ENCODE measurements at places on chromosomes 7 and 10. TPM values are rescaled to one million over a fixed set of nuclear protein-coding genes. Genes with fewer than 3 reads are reported as not detected.

Gene MSS51
- 6.9 TPM for total RNA-seq

Gene TLX1
- total RNA-seq, result not detected

Gene RET
- 1.6 TPM for total RNA-seq

Gene CYP2E1
- 16.3 TPM for total RNA-seq

Gene KIAA1217
- total RNA-seq, result 19.4 TPM

Gene PLA2G12B
- not detected for total RNA-seq

Gene TYW1B
- 5.3 TPM for total RNA-seq

Gene NXPH1
- total RNA-seq, result 33.5 TPM

Gene UPP1
- total RNA-seq, result 4.1 TPM

Gene BMPER
- 8.1 TPM for total RNA-seq

Gene USP6NL
- total RNA-seq, result 42.3 TPM

Gene BUB3
- 135 TPM for total RNA-seq

Gene GET4
- total RNA-seq, result 19.1 TPM

Gene KCNMA1
- 120 TPM for total RNA-seq

Gene RARRES2
- total RNA-seq, result 5.0 TPM

Gene SSMEM1
- total RNA-seq, result not detected

Gene DRGX
- not detected for total RNA-seq

Gene SFMBT2
- total RNA-seq, result 12.5 TPM

Gene ENTPD1
- 8.8 TPM for total RNA-seq

Gene AGAP4
- 16.9 TPM for total RNA-seq

Gene SFRP5
- 0.94 TPM for total RNA-seq

Gene KLF14
- total RNA-seq, result not detected

Gene UPK3BL2
- total RNA-seq, result 10.3 TPM

Gene CALHM3
- not detected for total RNA-seq

Gene NUDT13
- total RNA-seq, result 1.6 TPM

Gene GBX1
- not detected for total RNA-seq

Gene SLC26A3
- total RNA-seq, result not detected

Gene FFAR4
- total RNA-seq, result not detected

Gene FBXL15
- total RNA-seq, result 9.4 TPM

Gene ZNF800
- total RNA-seq, result 36.9 TPM

Gene EPHB6
- 57.3 TPM for total RNA-seq

Gene SPOCK2
- total RNA-seq, result 18.5 TPM

Gene SLC18A3
- not detected for total RNA-seq

Gene SKIDA1
- 9.4 TPM for total RNA-seq

Gene VIPR2
- 0.63 TPM for total RNA-seq

Gene C10orf143
- total RNA-seq, result 1.3 TPM

Gene COL13A1
- 5.0 TPM for total RNA-seq

Gene TCERG1L
- 1.3 TPM for total RNA-seq

Gene RSBN1L
- 77.9 TPM for total RNA-seq

Gene WIPF3
- 10.6 TPM for total RNA-seq

Gene VWDE
- total RNA-seq, result 0.63 TPM

Gene SYT15
- 0.31 TPM for total RNA-seq
